HS-27A (cell line): ENCODE measurements at places on chromosomes 7 and 10.

- no peak for DNase-seq
Measured at GRCh38 chr7:117068511-117069145, 115.3 kb downstream of the ST7 start.

GRCh38 chr10:51815723-51816122 lies 116.3 kb upstream of the CSTF2T start:
- no peak for DNase-seq

GRCh38 chr10:63583397-63583796 lies 62.2 kb downstream of the REEP3 start:
- no peak for DNase-seq

DNA sequence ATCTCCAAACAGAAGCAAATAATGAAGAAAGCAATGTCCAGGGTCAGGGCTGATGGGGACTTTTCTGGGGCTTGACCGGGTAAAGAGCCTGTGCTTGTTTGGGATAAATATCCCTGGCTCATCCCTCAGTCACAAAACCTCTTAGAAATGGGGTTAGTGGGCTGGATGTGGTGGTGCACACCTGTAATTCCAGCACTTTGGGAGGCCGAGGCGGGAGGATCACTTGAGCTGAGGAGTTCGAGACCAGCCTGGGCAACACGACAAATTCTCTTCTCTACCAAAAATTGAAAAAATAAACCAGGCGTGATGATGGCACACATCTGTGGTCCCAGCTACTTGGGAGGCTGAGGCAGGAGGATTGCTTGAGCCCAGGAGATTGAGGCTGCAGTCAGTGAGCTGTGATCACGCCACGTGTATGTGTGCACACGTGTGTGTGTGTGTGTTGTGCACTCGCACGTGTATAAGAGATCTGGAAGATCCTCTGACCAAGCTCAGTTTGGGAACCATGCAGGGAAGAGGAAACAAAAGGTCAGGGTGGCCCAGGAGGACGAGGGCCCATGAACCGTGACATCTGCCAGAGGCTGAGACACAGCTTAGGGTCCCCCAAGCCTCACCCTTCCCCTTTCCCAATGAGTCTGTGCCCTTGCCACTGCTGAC lies 258.6 kb downstream of the TEX36 start:
- DNase-seq: no peak

- DNase-seq: no peak
Measured at GRCh38 chr7:65902306-65902705, 29.4 kb downstream of the VKORC1L1 start.

DNA sequence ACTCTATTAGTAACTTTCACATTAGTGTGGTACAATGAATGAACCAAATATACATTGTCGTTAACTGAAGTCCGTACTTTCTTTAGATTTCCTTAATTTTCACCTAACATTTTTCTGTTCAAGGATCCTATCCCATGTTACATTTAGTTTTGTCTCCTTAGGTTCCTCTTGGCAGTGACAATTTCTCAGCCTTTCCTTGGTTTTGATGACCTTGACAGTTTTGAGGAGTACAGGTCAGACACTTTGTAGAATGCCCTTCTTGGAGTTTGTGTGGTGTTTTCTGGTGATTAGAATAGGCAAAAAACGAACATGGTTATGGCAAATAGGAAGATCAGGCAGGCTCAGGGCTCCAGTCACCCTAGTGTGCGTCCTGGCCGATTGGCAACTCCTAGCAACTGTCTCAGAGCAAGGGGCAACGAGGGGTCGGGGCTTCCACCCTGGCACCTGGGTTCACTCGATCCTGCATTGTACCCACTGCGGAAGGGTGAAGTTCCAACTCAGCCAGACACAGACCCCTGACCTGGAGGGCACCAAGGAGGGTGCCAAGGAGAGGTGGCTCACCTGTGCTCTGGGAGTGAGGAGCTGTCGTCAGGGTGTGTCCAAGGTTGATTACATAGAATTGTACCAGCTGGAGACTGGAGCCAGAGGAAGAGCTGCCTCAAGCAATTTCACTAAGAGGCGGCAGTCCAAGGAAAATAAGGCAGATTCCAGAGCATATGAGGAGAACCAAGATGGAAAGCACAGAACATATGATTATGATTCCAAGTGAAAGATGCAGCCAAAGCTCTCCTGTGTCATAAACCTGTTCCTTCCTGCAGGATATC lies 37.5 kb downstream of the PAPSS2 start:
- DNase-seq: no peak

DNA sequence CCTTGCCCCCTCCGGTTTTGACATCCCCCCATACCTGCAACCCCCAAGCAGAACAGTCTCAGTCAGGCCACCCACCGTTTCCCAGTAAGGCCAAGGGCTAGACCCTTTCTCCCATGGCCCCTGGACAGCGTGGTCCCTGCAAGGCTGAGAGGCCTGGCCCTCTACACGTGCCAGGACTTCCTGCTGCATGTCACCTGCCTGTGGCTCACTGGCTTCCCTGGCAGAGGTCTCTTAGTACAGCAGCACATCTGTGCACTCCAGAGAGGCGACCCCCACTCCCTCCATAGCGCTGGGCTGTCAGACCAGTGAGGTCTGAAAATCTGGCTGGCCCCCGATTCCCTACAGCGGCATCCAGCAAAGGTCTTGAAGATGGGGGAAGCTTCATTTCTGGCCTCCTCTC lies 26.4 kb upstream of the JAKMIP3 start:
- DNase-seq: no peak

DNA sequence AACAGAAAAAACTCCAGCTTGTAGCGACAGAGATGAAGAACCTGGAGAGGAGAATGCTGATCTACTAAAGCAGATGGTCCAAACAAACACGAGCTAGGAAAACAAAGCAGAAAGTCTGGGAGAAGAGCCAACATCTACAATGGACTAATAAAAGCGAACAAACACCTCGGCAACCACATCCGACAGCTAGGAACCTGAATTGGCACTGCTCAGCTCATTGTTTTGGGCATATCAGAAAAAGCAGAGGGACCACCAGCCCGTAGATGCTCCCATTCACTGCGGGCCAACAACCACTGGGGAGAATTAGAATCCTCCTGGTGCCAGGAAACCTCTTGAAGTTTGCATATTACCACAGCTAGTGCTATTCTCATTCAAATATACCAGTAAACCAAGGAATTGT lies 204.7 kb downstream of the NXPH1 start:
- no peak for DNase-seq

DNA sequence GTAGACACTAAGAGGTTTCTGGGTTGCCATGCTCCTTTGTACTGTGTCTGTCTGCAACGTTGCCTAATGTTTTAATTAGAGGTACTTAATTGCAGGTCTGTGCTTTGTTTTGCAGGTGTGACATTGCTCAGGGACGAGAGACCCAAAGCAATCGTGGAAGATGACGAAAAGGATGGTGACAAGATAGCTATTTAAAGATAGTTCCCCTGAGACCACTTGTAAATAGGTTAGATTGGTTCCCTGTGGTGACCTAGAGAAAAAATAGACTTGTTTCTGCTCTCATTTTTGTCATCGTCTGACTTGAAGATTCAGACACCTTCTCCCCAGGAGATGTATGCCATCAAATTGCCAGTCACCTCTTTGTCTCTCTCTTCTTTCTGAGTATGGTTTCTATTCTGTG lies 20.1 kb downstream of the PPP1R17 start:
- no peak for DNase-seq

GRCh38 chr10:117718986-117719920 lies 176.7 kb downstream of the EMX2 start:
- no peak for DNase-seq

DNA sequence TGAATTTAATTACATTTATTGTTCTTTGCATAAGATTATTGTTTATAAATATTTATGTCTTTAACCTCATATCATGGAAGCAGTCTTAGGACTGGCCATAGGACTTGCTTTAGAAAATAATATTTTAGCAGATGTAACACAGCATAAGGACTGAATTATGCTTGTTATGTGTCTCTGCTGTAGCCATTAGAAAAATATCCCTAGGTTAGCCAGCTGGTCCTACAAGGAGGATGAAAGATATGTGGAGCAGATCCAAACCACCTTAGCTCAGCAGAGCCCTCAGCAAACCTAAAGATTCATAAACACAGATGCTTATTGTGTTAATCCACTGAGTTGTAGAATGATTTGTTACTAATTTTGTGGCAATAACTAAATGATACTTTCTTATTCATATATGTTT lies 166.0 kb upstream of the COL1A2 start:
- DNase-seq: no peak

DNA sequence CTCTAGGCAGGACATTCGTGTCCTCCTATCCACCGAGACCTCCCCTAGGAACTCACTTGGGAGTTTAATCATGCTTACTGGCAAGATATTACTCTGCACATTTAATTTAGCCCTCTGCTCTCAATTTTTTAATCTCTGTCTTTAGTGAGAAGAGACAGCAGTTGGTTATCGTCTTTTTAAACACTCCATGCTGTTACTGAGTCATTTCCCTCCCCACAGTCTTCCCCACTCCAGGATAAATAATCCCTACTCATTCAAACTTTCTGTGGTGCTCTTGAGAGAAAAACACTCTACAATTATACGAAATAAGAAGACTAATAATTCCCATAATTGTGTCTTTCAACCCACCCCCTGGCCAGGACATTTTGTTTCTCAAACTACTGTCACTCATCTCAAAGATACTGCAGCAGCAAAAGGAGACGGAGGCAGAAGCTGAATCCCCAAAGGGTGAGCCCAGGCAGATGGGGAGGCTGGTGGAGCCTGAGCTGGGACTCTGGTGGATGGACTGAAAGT lies 84.2 kb downstream of the ANK3 start:
- no peak for DNase-seq

DNA sequence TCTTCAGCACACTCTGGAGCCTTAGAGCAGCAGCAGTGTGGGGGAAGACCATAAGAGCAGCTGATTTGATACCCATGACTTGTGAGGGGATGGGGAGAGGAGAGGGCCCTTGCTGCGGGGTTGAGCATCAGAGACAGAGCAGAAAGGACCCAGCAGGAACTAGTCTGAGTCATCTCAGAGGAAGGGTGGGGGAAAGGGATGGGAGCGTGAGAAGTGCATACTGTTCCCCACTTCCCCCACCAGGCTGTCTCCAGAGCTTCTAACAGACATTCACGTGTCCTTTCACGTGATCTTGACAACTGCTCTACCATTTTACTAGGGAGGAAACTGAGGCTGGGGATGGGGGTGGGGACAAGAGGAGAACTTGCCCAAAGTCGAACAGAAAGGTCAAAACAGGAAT lies 38.7 kb downstream of the FAM241B start:
- no peak for DNase-seq

DNA sequence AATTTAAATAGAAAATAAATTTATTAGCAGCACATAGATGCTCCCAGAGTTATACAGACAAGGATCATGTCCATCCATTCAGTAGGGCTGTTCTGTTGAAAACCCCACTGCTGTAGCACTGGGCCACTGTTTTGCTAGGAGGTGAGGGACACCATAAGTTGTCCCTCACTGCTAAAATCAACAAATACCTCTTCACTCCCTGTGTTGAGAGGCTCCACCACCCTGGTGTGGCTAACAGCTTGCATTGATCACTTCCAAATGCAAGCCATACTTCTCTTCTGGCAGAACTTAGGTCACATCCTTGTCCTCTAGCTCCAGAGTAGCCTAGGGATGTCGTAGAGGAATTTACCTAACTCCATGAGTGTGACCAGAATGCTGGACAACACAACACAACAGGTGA lies 55.4 kb downstream of the MDFIC start:
- DNase-seq: no peak

DNA sequence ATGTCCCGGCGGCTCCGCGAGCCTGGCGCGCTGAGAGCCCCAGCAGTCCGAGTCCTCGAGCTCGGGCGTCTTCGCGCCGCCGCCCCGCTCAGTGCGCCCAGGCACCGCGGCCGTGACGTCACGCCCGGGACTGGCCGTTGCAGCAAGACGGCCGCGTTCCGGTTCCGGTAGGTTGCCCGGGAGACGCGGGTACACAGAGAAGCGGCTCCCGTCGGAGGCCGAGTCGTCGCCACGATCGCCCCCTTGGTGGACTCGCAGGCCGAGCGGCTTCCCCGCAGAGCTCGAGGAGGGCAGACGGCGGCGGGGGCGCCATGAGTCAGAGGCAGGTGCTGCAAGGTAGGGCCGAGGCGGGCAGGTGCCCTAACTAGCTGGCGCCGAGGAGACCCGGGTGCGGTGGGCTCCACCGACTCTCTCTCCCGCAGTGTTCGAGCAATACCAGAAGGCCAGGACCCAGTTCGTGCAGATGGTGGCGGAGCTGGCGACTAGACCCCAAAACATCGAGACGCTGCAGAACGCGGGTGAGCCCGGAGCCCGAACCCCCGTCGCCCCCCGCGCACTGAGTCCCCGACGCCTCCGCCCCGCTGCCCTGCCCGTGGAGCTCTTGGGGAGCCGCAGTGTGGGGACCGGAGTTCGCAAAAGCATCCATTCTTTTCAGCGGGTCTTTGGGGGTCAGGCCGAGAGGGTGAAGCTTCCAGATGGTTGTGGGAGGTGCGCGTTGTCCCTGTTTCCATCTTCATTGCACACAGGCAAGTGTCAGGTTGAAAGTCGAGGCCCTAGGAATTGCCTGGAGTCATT lies at the start of gene SPAG6:
Gene SPAG6 (plus strand): TSS at position 196 of the 795 bp plus-strand sequence. CDS start 116 bp downstream, at position 312.
- DNase-seq: no peak

DNA sequence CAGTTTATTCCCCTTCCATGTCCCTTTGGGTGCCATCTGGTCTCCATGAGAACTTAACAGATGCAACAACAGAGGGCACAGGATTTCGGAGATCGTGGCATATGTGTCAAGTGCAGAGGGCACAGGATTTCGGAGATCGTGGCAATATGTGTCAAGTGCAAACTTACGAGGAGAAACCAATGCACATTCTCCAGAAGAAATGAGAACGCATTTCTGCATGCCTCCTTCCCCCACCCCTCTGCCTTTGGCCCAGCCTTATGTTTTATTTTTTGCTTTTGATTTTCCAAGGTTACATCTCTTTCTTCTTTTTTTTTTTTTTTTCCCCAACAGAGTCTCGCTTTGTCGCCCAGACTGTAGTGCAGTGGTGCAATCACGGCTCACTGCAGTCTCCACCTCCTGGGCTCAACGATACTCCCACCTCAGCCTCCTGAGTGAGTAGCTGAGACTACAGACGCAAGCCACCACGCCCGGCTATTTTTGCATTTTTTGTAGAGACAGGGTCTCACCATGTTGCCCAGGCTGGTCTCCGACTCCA lies 586 bp upstream of the ANKRD26 start:
- no peak for DNase-seq

DNA sequence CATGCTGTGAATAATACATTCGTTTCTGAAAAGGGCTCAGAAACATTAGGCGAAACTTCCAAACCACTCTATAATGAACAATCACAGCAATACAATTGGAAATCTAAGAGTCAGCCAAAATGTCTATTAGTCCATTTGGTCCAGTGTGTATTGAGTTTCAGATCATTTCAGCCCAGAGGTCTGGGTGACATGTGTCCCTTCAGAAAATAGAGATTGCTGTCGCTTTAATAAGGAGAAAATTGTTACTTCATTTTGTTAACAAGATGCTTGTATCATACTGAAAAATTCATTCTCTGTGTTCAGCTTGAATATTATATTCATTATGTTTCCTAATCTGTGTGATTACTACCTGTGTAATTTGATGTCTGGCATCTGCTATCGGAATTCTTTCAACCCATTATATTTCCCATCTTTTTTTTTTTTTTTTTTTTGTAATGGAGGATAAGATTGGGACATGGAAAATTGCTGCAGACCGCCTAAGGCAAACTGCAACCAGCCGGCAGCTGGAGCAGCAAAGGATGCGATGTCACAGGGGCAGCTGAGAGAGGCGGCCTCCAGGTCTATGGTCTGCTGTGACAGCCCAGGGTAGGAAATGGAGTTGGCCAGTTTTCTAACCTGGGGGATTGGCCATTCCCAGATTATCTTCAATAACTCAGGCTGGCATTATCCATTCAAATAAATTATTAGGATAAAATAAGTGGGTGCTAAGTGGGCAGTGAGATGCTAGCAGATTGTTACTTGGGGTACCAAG lies 170.9 kb upstream of the NPVF start:
- DNase-seq: no peak
